ENCODE measurements at places on chromosomes 2 and 18.

GRCh38 chr2:181334158-181334826 is 122.9 kb upstream of the ITGA4 start:
- DNase-seq = no peak

DNA sequence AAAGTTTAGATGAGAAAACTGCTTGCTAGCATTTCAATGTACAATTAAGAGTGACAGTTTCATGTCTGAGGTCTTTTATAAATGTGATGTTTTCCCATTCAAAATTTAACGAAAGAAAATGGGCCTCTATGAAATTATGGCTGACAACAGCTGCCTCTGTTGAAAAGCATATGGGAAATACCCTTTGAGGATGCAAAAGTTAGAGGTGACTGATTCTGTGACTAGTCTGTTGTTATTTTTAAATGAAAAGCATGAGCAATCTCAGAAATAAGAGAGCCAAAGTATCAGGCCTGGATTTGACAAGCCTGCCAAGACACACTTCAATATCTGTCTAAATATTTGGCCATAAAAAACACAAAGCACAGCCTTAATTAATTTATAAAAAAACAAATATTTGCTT is 580.8 kb downstream of the ERBB4 start:
- no peak for DNase-seq

GRCh38 chr2:113361051-113361450 is 76.4 kb upstream of the ZNG1B start:
- DNase-seq = no peak

- DNase-seq = no peak
These were observed 50.0 kb upstream of the OTOF start for GRCh38 chr2:26527726-26528585.

DNA sequence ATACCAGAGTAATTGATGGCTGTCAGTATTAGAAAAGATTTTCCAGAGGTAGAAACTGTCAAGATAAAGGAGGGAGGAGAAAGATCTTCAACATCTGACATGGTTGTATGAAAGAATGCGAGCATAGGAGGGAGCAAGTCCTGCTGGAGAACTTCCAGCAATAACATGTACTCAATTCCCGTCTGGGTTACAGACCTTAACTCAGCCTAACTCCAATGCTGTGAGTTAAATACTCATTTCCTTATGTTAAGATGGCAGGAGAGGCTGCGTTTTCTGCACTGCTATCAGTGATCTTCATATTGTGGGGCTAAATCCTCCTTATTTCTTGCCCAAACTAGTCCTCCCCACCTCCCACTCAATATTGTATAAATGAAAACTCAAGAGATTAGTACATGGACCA is 6.7 kb upstream of the CERS6 start:
- DNase-seq = no peak

DNA sequence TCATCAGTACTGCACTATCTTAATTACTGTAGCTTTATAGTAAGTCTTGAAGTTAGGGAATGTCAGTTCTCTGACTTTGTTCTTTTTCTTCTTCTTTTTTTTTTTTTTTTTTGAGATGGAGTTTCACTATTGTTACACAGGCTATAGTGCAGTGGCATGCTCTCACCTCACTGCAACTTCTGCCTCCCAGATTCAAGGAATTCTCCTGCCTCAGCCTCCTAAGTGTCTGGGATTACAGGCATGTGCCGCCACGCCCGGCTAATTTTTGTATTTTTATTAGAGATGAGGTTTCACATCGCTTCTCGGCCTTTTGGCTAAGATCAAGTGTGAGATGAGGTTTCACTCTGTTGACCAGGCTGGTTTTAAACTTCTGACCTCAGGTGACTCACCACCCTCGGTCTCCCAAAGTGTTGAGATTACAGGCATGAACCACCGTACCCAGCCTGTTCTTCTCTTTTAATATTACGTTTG is 41.9 kb upstream of the TANC1 start:
- DNase-seq = no peak

DNA sequence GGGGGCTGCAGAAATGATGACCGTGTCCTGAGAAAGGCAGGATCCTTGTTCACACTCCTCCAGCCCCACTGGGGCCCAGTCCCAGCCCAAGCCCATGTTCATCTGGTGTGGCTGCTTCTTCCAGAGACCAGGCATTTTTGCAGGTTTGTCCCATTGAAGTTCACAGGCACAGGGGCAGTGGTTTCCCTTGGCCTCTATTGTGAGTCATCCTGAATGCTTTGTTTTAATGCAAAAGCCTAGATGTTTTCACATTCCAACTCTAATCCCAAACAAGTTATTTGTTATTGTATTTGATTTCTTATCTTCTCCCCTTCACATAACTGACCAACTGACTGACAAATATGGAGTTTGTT is 426.4 kb upstream of the ID2 start:
- DNase-seq = no peak

- DNase-seq = no peak
These were observed 12.0 kb upstream of the TACR1 start for GRCh38 chr2:75211266-75211770.
